ENCODE measurements at places on chromosomes 2 and 18.

- no peak for DNase-seq
Measured at GRCh38 chr2:47602996-47603395, 179.9 kb upstream of the MSH6 start.

GRCh38 chr2:99576775-99577174 is 87.0 kb upstream of the REV1 start:
- peak; percentile 30 for DNase-seq

- DNase-seq = no peak
Measured at GRCh38 chr18:6590326-6590725, 139.2 kb upstream of the ARHGAP28 start.

GRCh38 chr2:29733965-29734364 is 187.4 kb downstream of the ALK start:
- no peak for DNase-seq

DNA sequence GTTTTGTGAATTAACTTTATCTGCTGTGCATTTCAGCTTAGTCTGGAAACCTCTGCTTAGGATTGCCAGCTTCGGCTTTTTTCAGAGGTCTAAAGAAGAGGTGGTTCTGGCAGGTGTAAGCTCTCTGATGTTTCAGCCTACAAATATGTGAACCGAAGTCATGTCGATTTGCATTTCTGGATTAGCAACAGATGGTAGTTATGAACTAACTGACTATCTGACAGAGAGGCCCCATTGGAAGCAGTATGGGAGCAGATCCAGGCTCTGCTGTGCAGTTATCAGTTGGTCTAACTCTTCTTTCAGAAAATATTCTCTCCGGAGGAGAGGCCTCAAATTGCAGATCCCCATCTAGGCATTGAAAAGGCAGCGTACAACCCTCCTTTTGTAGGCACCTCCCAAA is 32.7 kb upstream of the SPRED2 start:
- no peak for DNase-seq

DNA sequence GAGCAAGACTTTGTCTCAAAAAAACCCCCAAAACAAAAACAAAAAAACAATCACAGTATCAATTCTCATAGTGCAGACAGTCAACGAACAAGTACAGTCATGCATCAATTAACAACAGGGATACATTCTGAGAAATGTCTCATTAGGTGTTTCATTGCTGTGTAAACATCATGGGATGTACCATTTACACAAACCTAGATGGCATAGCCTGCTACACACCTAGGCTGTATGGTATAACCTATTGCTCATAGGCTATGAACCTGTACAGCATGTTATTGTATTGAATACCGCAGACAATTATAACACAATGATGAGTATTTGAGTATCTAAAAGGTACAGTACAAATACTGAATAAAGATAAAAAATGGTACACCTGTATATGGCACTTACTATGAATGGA is 67.8 kb upstream of the LMAN1 start:
- DNase-seq = peak; percentile 3

DNA sequence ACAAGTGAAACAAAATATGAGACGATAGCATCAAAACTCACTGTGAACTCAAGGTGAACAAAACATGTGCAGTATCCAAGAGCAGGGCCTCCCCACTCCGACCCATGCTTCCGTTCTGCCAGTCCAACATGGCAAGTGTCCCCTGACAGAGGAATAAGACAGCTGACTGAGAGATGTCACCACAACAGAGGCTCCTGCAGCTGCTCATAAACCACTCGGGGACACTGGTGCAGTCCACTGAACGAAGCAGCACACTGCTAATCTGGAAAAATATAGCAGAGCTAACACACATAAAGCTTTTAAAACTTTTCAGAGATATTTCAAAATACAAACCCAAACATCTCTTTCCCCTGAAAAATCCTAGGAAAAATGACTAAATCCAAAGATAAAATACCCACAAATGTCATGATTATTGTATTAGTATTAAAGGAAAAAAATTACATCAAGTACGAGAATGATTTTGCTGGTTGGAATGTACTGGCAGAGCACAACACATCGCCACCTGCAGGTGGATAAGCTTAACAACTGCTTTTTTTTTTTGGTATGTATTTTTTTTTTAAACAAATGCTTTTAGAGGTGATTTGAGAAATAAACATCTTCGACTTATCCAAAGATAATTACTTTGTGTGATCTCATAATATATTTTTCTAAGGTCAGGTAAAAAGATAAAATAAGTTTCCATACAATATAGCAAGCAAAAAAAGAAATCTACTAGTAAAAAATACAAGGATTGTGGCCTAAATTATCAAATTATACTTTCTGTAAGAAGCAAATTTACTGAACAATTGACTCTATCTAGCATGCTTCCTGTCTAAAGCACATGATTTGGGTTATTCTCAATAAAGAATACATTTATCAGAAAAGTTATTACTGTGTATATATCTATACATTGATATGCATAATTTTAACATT is 18.6 kb downstream of the THADA start:
- DNase-seq = peak; percentile 21

DNA sequence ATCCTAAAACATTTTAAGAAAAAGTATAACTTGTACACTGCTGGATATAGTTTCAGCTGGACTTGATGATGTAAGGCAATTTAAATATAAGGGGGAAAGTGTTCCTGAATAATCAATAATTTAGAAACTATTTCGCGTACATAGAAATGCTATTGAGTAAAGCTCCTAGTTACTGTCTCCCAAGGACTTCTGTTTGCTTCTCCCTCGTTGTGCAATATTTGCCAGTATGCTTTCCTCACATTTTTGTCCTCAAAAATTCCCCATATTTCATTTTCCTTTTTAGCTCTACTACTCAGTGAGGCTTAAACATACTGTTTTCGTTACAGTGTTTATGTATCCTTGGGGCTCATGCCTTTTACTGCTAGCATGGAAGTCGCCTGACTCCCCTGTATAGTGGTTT is 36.9 kb downstream of the ATP9B start:
- DNase-seq = no peak

- DNase-seq = no peak
Measured at GRCh38 chr2:38164881-38165280, 88.9 kb upstream of the CYP1B1 start.

DNA sequence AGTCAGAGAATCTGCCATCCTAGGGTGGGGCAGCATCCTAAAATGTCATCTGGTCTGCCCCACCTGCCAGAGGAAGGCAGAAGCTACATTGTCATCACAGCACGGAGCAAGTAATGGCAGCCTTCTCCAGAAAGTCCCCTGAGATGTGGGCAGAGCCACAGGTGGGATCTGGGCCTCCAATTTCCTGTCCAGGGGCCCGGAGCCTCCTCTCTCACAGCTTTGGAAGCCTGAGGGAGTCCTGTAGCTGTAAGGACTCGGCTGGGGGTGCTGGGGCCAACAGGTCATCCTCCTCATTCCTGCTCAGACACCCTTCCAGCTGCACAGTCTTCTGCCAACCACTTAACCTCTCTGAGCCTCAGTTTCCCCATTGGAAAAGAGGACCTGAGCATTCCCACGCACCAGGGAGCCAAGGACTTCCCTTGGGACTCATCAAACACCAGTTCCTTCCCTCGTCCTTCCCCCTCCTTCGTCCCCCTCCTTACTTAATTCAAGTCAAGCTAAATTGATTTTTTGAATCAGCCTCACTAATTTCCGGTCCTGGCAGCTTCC is 48.6 kb upstream of the ID2 start:
- DNase-seq = no peak

DNA sequence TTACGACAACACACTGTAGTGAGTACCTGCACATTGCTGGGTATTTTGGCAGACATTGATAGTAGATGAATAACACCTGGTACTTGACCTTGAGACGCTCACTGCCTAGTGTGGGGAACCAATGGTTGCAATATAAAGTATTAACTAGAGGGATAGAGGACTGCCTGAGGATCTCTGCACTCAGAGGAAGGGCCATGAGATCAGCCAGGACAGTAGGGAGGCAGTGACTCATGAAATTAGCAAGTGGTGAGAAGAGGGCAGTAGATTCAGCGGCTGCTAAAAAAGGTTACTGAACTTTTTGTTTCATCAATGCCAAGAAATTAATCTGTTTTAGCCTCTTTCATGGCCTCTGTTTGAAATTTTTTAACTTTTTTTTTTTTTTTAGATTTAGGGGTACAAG is 250.8 kb upstream of the TCF4 start:
- DNase-seq = no peak

DNA sequence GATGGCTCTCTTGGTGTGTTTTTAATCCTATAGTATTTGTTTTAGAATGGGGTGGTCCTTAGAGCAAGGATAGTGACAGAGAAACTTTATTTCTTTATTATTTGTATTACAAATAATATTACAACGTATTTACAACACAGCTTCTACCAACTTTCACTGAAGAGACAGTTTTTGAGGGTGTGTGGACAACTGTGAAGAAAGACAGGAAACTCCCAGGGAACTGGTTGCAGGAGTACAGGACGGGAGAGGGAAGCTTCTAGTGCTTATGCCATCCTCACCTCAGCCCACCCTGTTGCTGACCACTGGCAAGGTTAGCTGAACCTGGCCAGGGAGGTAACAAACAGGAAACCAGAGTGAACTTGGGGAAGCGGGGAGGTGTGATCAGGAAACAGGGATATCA is 251.7 kb downstream of the BCL11A start:
- DNase-seq = no peak

DNA sequence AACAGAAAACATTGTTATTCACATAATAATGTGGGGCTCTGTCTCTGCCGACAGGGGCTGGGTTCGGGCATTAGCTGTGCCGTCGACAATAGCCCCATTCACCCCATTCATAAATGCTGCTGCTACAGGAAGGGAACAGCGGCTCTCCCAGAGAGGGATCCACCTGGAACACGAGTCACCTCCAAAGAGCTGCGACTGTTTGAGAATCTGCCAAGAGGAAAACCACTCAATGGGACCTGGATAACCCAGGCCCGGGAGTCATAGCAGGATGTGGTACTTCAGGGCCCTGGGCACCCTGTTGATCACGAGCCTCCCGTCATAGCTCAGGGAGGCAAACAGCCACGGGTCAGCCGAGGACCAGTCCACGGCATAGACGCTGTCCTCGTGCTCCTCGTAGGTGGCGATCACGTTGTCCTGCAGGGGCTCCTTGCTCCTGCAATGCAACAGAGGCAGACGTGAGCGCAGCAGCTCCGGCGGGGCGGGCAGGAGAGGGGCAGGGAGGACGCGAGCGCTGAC is 188.5 kb downstream of the EIPR1 start:
- DNase-seq = no peak

DNA sequence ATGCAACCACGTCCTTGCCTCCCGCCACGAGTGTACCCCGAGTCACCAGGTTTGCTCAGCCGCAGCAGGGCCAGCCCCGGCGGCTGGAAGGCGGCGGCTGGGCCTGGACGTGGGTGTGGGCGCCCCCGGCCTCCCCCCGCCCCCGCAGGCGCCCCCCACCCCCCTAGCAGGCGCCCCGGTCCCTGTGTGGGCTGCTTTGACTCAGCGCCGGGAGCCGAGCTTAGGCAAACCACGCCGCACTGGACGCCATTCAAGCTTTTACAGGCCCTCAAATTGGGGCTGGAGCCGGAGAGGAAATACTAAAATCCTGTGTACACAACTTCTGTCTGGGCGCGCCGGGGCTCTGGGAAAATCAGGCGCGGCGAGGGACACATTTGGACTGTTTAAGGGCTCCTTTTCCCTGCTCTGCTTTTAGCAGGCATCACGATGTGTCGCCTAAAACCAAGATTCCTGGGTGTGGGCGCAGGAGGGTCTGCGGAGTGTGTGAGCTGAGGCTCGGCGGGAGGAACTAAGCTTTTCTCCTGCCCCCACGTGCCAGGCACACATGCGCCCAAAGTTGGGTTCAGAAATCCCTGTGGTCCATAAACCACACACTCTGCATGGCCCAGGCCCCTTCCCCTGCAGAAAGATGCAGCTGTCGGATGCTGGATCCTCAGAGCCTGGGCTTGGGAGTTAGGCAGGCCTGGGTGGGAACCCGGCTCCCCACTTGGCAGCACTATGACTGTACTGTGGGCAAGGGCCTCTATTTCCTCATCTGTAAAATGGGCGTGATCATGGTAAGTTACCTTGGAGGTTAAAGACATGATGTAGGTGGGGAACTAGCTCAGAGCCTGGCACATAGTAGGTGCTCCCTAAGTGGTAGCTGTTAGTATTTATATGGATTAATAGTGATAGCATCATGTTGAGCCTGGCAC is 57.6 kb downstream of the ATOH8 start:
- DNase-seq = peak; percentile 20

DNA sequence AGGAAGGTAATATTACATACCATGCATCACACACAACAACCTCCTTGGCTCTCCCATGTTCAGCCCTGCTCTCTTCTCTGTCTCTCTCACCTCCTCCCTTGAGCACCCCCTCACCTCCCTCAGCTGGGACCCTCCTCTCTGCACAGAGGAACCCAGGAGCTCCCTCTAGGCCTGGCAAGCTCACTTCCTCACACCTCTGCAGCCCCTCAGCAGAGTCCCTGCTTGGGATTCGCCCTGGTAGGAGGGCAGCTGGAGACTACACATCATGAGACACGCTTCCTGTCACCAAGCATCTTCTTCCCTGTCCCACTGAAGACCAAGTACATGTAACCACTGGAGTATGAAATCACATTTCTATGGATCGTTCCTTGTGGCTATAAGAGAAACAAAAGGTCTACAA is 51.0 kb downstream of the ADD2 start:
- DNase-seq = no peak

- no peak for DNase-seq
Measured at GRCh38 chr2:59713577-59713976, 839.9 kb downstream of the BCL11A start.

- DNase-seq = no peak
Measured at GRCh38 chr18:39773646-39774045, 2181.4 kb upstream of the PIK3C3 start.

DNA sequence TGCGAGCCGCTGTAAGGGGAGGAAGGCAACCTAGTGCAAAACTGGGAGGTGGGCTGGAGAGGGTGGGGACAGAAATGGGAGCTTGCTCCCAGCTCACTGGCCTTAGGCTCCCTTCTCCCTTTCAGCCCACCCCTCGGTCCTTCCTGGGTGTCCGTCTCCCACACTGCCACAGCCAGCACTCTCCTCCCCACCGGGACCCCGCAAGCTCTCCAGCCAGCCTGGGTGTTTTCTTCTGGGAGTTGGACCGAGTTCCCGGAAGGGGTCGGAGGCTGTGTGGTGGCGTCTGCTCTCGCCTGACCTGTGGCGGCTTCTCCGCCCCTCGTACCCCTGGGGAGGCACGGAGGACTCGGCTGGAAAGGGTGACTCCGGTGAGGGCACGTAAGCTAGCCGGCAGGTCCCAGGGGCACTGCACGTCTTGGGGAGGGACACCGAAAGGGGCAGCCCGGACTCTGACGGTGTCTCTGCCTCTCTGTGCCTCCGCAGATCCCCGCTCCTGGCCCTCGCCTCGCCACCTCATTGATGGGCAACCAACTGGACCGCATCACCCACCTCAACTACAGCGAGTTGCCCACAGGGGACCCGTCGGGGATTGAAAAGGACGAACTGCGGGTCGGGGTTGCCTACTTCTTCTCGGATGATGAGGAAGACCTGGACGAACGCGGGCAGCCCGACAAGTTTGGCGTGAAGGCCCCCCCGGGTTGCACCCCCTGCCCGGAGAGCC is 1.1 kb downstream of the LRATD1 start:
- no peak for DNase-seq

DNA sequence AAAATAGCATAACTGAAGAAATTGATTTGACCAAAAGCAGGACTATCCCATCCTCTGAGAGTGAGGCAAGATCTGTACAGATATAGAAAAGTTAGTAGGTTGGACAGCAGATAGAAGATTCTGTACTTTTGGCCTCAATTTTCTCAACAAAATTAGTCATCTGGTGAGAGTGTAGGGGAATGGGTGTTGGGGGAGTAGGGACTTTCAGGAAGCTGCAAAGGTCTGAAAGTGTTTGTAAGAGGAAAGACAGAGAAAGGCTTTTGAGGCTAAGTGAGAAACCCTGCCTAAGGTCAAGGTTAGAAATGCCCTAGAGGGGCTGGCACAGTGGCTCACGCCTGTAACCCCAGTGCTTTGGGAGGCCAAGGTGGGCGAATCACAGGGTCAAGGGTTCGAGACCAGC is 40.3 kb downstream of the DAPL1 start:
- DNase-seq = no peak
